ENCODE measurements at places on chromosomes 7 and 10.

GRCh38 chr7:54898659-54899340 lies 120.0 kb upstream of the EGFR start:
- DNase-seq, result no peak

DNA sequence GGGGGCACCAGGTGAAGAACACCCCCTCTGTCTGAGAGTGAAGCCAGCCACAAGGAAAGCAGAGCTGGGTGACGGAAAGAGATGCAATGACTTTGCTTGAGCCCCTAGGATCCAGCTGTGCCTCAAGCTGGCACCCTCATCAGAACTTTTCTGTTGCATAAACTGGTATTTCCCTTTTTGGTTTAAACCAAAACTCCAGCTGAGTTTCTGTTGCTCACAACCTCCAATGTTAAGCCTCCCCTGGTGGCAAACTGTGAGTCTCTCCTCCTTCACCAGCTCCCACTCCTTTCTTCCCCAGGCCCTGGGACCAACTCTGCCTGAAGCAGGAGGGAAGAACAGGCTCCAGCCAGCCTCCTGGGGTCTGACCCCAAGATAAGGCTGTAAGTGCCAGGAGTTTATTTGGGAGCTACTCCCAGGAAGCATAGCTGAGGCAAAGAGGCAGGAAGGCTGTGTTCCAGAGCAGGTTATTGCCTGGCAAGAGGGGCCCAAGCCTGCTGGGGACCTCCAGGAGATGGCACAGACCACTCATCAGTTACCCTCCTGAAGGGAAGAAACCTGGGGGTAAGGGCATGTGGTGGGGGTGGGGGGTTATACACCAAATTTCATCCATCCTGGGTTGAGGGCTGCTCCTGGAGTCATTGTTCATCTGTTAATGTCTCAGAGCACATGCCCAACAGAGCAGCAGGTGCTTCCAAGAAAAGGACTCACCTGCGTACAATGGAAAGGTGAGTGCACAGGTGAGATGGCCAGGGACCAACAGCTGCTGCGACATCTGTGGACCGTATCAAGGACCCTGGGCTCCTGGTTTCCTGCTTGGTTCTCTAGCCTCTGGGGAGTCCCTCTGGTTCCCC lies 73.3 kb upstream of the NANOS1 start:
- DNase-seq, result no peak

DNA sequence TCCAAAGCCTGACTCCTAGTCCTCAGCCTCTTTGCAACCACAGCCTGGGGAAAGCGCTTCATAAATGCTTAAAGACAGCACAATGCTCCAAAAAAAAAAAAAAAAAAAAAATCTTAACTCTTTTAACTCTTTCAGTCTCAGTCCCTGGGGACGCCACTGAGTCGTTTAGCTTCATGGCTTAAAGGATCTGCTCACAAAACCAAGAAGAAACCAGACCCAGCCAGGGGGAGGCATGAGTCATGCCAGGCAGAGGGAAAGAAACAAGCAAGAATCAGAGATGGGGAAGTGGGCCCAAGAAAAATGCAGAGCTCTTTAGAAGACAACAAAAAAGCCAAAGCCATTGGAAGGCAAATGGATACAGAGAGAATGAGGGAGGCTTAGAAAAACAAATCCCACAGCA lies 32.5 kb upstream of the DOCK1 start:
- DNase-seq, result no peak

DNA sequence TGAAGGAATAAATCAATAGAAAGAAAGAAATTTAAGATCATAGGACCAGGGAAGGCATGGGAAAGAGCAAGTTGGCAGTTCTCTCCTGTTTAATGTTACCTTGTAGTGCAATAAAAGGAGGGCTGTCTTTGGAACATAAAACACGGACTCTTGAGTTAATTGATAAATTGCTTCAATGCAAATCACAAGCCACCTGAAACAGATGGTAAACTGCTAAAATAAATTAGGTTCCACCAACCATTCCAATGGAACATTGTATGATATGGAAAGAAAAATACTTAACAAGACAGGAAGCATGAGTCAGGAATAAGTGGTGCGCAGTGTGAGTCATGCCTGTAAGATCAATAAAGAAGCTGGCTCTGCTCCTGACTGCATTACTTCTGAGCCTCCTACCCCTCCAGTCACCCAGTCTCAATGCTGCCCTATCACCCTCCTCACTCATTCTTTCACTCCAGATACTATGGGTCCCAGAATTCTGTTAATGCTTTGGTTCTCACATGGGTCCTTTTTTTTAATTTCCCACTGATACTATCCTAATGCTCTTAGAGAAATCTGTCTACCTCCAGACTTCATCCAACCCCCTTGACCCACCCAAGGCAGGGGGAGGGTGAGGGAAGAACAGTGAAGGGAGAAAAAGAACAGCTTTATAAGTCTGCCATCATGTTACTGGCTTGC lies 78.9 kb downstream of the LRRC17 start:
- no peak for DNase-seq

DNA sequence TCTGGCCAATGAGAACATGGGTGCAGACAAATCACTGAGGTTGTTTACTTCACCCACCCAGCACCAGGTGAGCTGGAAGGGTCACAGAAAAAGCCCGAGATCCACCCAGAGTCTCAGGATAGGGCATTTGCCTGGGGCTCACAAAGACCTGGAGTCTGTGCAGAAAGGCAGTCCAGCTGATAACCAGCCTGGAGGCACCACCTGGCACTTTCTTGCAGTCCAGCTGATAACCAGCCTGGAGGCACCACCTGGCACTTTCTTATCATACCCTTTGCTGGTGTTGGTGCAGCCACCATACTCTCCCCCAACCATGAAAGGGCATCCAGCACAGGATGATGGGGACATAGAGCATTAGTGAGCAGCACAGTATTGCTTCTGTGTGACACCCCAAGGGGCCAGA lies 104.1 kb downstream of the PPP1R3C start:
- no peak for DNase-seq

- DNase-seq, result no peak
Measured at GRCh38 chr7:99201027-99201426, 6.9 kb downstream of the KPNA7 start.

- no peak for DNase-seq
Measured at GRCh38 chr7:114657279-114657678, 242.7 kb downstream of the FOXP2 start.

- DNase-seq, result no peak
Measured at GRCh38 chr10:49600046-49600445, 10.1 kb upstream of the SLC18A3 start.

DNA sequence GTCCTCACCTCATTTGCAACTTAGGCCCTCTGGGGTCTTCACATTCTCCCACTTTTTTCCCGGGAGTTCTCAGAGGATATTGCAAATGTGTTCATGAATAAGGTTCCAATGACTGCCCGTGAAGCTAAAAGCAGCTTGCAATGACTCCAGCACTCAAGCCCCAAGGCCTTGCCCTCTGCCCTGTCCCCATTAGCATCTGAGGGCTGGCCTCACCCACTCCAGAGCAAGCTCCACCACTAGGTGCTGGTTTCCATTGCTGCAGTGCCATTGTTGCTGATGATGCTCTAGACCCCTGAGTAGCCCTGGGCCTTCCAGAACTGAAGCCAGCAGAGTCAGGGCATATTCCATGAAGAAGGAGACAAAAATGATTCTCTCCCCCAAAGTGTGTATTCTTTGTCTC lies 236.8 kb downstream of the DYNC1I1 start:
- no peak for DNase-seq

DNA sequence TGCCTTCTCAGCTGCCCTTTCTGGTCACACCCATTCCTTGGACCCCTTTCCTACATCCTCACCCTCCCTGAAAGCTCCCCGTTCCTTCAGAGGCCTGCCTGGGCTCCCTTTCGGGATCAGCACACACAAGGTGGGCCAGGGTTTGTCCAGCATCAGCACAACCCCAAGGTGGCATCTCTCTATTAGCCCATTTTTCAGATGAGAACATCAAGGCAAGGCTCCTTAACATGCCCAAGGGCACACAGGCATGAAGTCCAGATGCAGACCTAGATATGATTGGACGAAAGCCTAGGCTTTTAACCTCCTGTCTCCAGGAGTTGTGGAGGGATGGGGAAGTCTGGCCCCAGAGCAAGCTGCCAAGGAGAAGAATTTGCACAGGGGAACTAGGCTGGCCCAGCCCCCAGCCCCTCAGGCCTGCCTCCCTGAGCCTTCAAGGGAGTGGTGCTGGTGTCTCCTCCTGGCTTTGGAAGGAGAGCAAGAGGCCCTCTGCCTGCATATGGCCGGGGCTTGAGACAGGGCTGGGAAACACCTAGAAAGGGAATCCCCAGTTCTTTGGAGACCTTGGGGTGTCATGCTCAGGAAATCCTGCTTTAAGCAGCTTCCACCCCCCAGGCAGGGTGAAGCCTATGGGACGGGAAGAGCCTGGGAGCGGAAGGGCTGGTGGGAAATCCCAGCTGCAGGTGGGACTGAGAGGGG lies 9.0 kb upstream of the VSIR start:
- DNase-seq, result no peak

- no peak for DNase-seq
Measured at GRCh38 chr7:138223402-138223879, 147.2 kb downstream of the AKR1D1 start.

- DNase-seq, result no peak
Measured at GRCh38 chr7:15669443-15670090, 16.9 kb downstream of the MEOX2 start.

DNA sequence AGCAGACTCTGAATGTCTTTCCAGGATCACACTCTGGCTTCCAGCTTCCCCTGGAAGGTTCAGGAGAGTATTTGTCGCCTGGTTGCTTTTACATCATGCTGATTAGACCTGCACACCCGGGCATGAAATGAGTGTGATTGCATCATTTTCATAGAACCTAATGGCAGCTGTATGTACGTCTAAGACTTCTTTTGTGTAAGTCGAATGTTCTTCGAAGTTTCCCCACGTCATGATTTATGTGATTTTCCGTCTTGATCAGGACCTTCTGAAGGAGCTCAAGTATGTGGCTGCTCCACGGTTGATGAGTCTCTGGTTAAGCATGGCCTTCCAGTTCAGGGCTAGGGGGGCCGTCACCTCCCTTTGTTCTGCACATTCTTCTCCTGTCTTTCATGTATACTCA lies 4.5 kb downstream of the EIF4H start:
- no peak for DNase-seq

All from AML-193 (cell line).